CD4-positive, alpha-beta T cell (primary cell): ENCODE measurements at places on chromosomes 5 and 9.

DNA sequence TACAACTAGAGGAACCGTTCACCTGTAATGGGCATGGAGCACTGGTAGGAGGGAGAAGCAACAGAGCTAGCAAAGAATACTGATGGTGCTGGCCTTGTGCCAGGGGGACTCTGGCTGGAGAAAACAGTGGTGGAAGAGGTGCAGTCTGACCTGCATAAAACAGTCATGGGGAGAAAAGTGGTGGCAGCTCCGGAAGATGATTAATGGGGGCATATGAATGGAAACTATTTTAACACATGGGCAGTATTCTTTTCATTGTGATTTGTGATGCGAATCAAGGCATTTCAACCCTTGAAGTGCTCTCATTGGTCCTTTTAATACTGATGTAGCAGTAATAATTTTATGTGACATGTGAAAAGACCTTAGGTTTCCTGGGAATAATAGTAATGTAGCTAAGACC, 219.6 kb downstream of the ADAMTS6 start:
- no peak for DNase-seq

GRCh38 chr5:151097061-151097460, 16.2 kb upstream of the TNIP1 start:
- DNase-seq, result no peak

DNA sequence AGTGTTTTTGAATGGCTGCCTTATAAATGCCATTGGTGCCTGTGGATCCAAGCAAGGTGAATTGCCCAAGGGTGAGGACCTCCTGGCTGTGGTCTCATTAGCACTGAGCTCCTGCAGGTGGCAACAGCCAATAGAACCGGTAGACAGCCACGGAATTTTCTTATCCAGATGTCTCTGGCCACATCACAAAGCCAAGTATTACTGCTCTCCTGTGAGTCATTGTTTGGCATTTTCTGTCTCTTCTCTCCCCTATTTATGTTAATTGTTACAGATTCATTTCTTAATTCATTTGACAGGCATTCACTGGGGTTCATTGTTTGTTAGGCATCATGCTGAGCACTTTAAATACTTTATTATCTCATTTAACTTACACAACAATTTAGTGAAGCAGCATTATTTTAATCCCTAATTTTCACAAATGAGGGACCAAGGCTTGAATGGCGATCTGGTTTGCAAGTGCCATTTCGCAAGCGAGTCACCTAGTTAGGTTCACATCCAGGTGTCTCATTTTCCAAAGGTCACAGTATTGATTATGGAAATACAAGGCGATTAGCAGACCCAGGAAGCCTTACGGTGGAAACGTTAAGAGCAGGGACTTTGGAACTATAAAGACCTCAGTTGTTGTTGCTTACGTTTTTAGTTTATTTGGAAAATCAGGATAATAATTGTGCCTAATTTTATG, 58.2 kb upstream of the DPYSL3 start:
- no peak for DNase-seq

GRCh38 chr5:125198270-125198974, 452.0 kb upstream of the ZNF608 start:
- DNase-seq, result no peak

GRCh38 chr9:109887079-109887478, 107.1 kb downstream of the PALM2AKAP2 start:
- DNase-seq, result no peak

GRCh38 chr5:52702877-52703276, 84.8 kb upstream of the ITGA1 start:
- no peak for DNase-seq

- DNase-seq, result no peak
Observed at GRCh38 chr9:114250235-114250568, 72.7 kb upstream of the ORM1 start.

DNA sequence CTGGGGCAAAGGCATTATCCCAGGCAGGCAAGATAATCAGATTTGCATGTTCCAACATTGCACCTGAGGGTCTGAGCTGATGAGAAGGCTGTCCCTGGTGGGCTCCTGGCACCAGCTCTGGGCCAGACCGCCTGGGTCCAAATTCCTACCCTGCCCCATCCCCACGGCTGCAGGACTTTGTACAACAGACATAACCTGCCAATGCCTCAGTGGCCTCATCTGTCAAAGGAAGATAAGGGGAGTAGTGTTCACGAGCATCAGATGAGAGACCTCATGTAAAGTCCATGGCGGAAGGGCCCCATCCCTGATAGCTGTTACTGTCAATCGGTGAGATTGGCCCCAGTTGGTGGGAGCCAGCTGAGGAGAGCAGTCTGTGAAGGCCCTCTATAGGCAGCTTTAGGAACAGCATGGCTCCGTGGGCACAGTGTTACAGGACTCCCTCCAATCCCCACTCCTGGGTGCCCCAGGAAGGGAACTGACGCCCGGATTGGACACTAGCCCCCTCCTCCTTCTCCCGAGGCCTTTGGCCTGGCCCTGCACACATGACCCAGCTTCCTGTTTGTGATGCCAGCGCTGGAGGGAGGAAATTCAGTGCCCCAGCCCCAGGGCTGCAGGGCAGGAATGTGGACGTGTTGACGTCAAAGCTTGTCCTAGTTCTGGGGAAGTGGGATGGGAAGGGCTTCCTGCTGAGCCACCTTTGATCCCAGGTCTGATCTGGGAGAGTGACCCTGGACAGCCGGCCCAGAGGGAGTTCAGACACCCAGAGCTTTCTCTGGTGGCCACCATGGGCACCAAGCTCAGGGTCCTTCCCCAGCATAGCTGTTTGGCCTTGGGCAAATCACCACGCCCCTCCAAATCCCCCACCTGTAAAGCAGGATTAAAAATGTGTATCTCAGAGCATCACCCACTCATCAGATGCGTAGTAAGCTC, 56.2 kb downstream of the DUSP1 start:
- peak; percentile 53 for DNase-seq

DNA sequence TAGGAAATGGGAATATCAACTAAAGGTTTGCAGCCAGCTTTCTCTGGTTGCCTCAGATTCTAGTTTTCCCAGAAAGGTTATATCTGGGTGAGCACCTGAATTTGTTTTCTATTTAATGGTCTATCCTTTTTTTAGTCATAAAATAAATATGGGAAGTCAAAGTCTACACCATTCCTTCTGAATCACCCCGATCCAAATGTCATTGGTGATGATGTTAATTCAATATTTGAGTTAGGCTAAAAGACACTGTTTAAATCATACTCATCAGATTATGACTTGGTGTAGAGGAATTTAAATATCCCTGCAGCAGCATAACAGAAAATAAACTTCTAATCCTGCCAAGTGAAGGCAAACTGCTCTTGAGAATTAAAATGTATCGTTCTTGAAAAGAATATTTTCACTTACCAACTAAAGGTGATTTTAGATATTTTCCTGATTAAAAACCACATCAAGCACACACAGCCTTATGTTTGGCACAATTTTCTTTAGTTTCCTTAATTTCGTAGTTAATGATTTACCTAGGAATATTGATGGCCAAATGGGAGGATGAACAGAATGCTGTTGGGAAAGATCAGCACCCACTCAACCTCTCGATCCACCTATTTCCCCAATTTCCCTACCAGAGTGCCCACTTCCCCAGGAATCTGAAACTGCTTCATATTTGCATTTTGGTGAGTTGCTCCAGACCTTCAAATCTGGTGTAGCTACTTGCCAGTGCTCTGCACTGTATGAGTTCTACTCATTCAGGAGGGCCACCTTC, 103.1 kb upstream of the TSLP start:
- DNase-seq, result no peak

DNA sequence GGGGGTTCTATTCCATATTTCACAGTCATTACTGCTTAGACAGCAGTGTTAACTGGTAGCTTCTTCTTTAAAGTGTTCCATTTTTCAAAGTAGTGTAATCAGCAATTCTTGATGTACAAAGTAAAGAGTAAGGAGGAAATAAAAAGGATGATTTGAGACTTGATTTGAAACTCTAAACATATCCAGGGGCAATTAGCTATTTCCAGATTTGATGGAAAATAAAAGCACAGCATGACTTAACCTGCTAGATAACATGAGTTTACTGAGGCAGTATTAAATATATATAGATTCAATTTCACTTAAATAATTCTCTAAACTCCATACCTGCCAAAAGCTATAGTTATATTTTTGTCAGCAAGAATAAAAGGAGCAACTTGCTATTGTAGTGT, 29.8 kb downstream of the NR2F1 start:
- DNase-seq, result no peak

GRCh38 chr5:152066784-152067183, 142.1 kb upstream of the GLRA1 start:
- no peak for DNase-seq

GRCh38 chr5:35478856-35479682, 138.6 kb upstream of the SPEF2 start:
- peak; percentile 45 for DNase-seq

GRCh38 chr9:133556354-133556753, 21.9 kb downstream of the ADAMTSL2 start:
- DNase-seq, result no peak

GRCh38 chr9:129617167-129617566, 3.7 kb downstream of the C9orf50 start:
- no peak for DNase-seq

GRCh38 chr5:143188083-143188482, 215.4 kb downstream of the NR3C1 start:
- no peak for DNase-seq

- DNase-seq, result no peak
Observed at GRCh38 chr9:17521100-17521855, 57.6 kb upstream of the SH3GL2 start.

- no peak for DNase-seq
Observed at GRCh38 chr9:36247356-36247755, 10.9 kb downstream of the GNE start.

DNA sequence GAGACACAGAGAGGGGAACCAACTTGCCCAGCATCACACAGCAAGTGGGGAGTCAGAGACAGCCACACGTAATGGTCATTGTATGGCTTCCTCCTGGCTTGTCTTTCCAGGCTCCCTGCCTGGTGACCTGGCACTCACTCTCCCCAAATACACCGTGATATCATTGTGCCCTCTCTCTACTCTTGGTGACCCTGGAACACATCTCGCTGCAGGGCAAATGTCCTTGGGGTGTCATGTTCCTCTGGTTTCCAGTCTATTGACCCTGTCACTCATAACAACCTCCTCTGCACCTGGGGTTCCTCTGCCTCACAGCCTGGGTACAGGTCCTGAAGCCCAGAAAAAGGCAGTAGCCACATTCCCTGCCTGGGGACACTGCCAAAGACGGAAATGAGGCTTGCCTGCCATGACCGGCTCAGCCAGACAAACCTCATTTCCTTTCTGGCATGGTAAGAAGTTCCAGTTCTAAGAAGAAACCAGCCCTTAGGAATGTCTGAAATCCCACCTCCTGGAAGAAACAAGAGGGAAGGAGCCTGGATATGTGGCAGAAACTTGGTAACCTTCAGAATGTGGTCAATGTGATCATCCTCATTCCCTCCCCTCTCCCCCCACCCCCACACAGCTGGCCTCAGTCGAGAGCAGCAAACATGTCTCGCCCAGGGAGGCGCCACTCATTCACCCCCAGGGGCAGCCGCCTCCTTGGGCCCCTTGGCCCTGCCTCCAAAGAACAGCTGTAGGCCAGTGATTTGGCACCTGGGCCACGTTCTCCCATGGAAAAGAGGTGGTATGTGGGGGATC, 30.6 kb upstream of the SMU1 start:
- no peak for DNase-seq

GRCh38 chr9:131732061-131732526, 7.8 kb downstream of the RAPGEF1 start:
- DNase-seq, result no peak

DNA sequence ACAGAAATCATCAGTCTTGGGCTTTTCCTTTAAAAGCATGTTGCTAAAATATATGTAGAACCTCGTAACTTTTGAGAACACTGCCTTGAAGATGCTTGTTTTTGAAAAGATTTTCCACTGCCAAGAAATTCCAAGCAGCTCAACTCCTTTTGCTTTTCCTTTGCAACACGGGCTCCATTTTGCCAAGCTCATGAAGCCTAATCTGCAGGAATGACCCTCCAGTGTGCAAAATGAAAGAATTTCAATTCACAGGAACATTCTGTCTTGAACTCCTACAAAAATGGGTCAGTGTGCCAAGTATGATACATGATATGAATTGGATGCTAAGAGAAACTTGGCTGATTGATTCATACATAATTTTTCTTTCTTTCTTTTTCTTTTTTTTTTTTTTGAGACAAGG, 35.4 kb upstream of the ERCC6L2 start:
- DNase-seq, result no peak

DNA sequence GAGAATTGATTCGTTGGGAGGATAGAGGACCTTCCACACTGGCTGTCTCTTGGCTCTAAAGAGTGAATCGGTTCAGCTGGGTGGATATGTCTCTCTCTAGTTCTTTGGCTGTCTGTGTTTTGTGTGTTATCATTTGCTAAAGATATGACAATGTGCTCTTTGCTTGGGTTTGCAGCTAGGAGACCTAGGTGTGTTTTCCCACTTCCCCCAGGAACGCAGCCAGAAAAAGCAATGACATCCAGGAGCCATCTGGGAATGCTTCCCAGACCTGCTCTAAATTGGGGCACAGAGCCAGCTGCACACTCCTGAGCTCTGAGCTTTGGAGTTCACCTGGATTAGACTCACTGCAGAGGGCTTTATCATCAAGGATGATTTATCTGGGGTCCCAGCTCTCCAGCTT, 12.8 kb upstream of the PDZD2 start:
- no peak for DNase-seq

- no peak for DNase-seq
Observed at GRCh38 chr9:76987594-76988200, 31.8 kb upstream of the FOXB2 start.

DNA sequence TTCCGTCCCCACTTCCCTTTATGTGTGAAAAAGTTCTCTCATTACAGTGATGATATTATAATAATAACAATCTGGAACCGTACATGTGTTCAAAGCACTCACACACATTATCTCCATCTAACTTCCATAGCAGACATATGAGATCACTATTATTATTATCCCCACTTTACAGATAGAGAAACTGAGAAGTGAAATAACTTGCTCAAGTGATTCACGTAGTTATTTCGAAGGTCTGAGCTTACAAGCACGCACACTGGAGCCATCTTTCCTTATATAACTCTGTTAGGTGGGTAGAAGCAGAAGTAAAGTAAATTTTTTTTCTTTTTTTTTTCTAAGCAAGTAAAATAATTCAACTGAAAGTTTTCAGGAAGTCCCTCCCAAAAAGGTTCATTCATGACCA, 62.9 kb upstream of the PTGER4 start:
- DNase-seq, result no peak

GRCh38 chr5:1634337-1634661, 110.5 kb upstream of the LPCAT1 start:
- DNase-seq, result no peak

GRCh38 chr9:112224401-112225289, 49.5 kb upstream of the SUSD1 start:
- no peak for DNase-seq

GRCh38 chr9:33476503-33476902, 2.8 kb upstream of the NOL6 start:
- no peak for DNase-seq

GRCh38 chr5:147735621-147736125, 46.9 kb downstream of the JAKMIP2 start:
- no peak for DNase-seq

- no peak for DNase-seq
Observed at GRCh38 chr5:86684222-86684621, 66.5 kb downstream of the COX7C start.

GRCh38 chr9:128459011-128459410, 3.2 kb downstream of the ODF2 start:
- DNase-seq, result no peak
